ENCODE measurements at places on chromosomes 5 and 9.
A peak's percentile ranks its signal among the peaks of the same experiment; 100 is the strongest.

DNA sequence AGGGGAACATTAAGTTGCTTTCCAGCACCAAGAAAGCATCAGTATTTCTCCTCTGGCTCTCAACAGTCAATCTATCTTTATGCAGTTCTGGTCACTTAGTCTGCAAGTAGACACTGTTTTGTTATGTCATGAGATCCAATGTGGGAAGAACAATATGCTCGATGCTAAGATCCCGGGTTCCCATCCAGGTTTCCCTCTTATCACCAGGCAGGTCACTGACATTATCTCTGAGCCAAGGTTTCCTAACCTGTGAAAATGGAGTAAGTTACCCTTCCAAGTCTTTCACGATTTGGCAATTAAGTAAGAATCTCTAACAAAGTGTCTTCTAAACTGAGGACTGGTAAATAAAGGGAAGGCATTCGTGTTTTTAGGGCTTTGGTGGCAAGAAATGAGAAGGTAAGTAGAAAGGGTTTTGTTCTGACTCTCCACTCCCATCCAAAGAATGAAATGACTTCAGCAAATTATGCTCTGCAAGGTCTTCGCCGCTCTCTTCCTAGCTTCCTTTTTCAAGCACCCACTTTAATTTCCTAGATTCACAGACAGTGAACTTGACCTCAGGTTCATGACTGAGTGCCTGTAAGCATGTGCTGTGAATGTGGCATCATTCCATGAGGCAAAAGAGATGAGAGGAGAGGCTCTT, 86.4 kb downstream of the DCP2 start:
- no peak for DNase-seq

GRCh38 chr5:82628364-82628910, 350.3 kb upstream of the RPS23 start:
- no peak for DNase-seq

GRCh38 chr9:127706836-127707241, at the start of gene CFAP157:
CFAP157 (plus strand) TSS chr9:127706988; CDS start chr9:127707032, 44 bp downstream.
- no peak for DNase-seq

DNA sequence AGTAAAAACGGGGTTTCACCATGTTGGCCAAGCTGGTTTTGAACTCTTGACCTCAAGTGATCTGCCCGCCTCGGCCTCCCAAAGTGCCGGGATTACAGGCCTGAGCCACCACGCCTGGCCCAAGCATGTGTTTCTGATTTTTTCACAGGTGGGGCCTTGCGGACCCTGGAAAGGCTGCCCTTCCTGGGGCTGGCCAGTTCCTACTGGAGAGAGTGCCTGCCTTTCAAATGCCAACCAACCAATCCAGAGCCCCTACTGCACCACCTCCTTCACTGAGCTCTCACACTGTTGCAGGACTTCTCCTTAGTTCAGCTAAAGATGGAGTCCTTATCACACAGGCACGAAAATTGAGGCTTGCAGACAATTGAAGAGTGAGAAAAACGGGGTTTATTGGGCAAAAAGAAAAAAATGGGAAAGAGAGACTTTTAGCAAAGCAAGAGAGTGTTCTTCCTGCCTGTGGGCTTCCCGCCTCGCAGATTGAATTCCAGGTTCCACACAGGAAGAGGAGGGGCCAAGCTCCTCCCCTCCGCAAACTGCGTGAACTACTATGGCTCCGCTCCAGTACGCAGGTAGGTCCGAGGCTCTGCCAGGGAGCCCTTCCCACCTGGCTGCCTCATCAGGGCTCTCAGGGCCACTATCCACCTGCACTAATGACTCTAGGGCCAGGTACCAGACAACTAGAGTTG, 8.3 kb upstream of the CMBL start:
- DNase-seq: no peak

DNA sequence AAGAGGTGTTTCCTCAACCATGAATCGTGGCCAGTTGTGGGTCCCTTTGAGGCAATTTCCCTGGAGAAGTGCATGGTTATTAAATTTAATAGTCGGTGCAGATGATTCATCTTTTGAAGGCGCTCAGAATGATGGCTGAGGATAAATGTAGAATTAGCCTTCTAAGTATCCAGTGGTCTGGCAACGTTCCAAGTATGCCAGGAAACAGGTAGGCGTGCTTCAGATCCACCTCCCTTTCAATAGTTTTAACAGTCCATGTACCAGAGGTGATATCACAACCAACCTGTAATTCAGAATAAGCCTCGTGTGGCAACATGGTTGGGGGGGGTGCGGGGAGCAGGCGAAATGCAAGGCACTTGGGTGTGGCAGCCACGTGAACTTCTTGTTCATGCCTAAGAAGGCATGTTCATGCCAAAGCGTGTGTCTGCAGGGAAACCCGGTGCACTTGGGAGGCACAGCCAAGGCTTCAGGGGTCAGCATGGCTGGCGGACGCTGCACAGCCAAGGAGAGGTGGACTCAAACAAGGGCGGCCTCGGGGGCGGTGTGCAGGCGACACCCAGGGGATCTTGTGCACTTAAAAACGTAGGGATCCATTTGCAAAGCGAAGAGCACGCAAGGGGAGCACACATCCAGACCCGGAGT, 5.2 kb upstream of the NKD2 start:
- DNase-seq: peak; percentile 13

DNA sequence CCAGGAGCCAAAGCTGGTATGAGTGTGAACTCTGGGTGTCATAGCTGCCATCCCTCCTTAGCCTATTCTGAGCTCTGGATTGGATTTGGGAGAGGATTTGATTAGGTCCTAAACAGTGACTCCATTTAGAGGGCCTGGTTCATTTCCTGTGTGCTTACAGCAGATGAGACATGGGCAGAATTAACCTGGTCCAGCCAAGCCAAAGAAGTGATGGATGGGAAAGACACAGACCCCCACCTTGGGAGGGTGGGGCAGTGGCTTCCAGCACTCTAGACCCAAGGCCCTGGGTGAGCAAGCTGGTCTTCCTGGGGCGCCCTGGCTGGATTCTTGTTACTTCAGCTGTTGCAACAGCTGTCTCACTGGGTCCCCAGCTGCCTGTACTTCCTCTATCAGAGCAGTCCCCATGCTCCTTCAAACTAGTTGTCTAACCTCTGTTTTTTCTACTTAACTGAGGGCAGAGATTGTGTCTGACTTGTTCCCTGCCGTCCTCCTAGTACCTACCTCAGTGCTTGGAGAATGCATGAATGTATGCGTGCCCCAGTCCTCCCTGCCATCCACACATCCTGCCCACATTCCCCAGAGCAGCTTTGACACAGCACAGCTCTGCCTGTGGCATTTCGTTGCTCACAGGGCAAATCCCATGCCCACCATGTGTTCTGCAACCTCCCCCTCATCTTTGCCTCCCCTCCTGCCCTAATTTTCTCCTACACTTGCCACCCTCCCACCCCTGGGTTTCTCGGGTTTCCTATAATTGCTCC, 115.9 kb downstream of the RGS3 start:
- peak; percentile 75 for DNase-seq

DNA sequence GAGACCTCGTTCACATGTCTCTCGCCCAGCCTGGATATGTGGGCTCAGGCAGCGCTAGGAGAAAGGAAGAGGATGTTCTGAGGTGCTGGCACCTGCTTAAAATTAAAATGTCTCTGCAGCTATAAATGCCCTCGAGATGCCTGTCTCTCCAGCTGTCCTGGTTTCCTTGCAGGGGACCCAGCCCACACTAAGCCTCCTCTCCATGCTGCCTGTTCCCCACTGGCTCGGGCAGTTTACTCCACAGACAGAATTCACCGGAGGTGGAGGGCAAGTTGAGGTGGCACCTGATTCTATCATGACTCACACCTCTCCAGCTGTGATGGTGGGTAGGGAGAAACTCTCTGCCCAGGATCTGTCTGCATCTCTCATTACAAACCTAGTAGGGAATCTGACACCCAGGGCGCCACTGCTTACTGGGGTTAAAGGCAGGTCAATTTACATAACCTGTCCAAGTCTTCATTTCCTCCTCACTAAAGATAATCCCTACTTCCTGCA, 420.9 kb downstream of the SPOCK1 start:
- no peak for DNase-seq
